SIG-M5 (cell line): ENCODE measurements at places on chromosomes 3 and 15.

DNA sequence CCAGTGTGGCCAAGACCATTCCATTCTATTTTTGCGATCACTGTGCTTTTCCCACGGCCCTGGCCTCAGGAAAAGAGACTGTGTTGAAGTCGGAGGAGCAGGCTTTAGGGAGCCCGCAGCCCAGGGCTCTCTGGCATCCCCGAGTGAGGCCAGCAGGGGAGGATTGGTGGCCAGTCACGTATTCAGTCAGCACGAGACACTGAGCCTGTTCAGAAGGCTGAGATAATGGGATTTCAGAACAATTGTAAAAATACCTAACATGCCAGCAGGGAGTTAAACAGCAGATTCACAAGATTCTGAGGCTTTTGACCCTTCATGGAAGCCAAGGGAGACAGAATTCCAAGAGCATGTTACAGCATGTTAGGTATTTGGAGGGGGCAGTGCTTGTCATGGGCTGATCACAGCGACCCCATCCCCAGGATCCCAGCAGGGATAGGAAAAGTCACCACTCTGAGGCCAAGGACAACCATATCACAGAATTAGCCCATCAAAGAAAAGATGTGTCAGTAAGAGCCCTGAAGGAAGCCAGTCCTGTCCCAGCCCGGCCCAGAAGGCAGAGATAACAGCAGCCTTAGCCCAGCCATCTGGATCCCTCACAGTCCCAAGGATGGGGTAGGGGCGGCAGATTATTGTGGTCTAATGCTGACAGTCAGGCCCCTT lies 40.6 kb downstream of the AMOTL2 start:
- DNase-seq, result no peak

DNA sequence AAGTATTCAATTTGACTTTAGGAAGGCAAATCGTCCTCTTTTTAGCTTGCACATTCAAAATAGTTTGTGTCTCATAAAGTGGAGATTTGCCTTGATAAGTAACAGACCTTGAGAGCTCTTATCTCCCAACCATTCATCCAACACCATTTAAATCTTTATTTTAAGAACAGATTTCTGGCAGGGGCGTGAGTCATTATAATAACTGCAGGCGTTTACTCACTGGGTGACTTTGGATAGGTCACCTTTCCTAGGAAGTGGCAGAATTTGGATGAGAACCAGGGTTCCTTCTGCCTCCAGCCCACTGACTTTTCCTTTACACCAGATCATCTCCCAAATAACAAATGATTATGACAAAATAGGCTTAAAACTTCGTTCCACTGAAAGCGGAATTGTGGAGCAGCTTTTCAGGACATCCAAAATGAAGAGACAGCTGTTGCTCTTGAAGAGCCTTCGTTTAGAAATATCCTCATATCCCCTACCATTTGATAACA lies 5.0 kb downstream of the LMCD1 start:
- no peak for DNase-seq

- no peak for DNase-seq
Observed at GRCh38 chr3:46978381-46978780, 1.1 kb upstream of the NBEAL2 start.

- DNase-seq, result no peak
Observed at GRCh38 chr15:68574046-68574445, 4.7 kb upstream of the CORO2B start.

- DNase-seq, result no peak
Observed at GRCh38 chr3:189909573-189909972, 211.1 kb downstream of the P3H2 start.
